ENCODE measurements at places on chromosomes 4 and X.
A peak's percentile ranks its signal among the peaks of the same experiment; 100 is the strongest.

- DNase-seq, result no peak
Observed at GRCh38 chrX:120463241-120463640, 5.9 kb downstream of the LAMP2 start.

GRCh38 chrX:57528670-57529255 is 63.0 kb upstream of the ZXDB start:
- DNase-seq, result no peak

- DNase-seq, result no peak
Observed at GRCh38 chr4:42906891-42907759, 14.6 kb downstream of the GRXCR1 start.

DNA sequence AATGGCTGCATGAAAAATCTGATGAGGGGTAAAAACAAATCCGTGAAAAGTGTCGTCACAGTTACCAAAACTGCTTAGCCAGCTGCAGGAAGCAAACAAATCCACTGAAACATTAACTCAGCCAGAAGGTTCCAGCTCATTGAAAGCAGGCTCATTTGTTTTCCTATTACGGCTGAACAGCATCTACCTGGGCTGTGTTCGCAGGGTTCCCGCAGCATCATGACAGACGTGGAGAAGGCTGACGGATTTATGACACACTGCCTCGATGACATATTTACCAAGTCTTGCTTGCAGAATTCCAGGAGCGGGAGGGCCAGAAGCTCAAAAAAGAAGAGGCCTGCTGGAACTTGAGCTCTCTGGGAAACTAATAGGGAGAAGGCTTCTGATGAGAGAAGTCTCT is 781.1 kb downstream of the RAB28 start:
- no peak for DNase-seq

GRCh38 chr4:566508-567295 is 9.4 kb downstream of the TMEM271 start:
- DNase-seq, result no peak

DNA sequence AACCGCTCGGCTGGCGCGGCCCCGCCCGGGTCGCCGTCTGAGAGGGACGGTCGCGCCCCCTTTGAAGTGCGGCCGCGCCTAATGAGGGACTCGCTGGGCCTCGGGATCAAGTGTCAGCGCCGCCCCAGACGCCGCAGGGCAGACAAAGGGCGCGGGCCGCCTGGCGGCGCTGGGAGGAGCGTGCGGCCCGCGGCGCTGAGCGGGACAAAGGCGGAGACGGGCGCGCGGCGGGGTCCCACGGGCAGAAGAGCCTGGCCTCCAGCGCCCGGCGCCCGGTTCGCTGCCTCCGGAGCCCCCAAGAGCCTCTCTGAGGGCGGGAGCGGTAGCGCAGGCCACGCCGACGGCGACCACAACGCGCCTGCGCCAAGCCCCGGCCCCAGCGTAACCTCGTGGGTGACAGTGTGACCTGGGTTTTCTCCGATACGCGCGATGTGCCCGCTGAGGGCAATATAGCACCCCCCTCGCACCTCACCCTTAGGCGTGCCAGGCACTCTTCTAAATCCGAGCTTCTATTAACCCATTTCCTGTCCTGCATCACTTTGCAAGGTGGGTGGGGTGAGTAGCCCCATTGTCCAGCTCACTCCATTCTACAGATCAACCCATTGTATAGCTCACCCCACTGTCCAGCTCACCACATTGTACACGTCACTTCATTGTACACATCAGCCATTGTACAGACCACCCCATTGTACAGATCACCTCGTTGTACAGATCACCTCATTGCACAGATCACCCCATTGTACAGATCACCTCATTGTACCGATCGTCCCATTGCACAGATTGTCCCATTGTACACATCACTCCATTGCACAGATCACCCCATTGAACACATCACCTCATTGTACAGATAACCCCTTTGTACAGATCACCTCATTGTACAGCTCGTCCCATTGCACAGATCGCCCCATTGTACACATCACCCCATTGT is 33.7 kb upstream of the STX18 start:
- DNase-seq, result peak; percentile 77

DNA sequence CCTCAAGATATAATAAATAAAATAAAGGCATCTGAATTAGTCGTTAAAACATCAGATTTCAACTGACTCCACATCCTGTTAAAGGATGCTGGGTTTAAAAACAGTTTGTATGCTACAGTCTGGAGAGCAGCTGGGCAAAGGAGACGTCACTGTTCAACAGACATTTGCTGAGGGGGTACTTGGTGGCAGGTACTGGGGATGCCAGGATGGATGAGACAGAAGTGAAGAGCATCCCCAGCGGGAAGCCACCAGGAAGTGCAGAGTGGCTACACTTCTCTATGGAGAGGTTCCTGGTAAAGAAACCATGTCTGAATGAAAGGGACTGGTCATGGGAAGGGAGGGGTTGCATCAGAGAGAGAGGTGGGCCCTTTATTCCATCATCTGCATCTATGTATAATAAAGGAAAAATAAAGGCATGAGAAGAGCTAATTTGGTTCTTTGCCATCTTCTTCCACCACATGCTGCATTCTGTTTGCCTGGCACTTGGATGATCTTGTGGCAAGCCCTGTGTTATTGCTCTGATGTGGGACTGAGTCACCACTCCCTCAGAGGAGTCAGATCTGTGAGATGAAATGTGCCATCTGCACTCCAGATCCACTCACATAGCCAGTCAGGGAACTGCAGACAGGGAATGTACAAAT is 145.0 kb downstream of the SOWAHB start:
- no peak for DNase-seq

DNA sequence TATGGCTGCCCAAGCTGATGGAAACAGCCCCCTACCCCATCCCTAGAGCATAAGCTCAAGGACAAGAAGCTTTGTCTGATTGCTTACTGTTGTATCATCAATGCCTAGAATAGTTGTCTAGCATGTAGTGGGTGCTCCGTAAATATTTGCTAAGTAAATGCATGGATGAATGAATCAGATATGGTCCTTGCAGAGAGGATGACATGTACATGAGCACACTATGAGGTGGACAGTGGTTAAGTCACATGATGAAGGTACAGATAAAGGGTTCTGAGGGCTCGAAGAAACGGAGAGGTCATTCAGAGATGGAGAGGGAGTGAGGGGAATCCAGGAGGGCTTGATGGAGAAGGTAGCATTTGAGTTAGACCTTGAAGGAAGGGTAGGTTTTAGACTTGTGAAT is 214.2 kb downstream of the RBMX2 start:
- DNase-seq, result no peak

GRCh38 chrX:47283015-47283771 is 50.4 kb downstream of the USP11 start:
- no peak for DNase-seq

- DNase-seq, result no peak
Observed at GRCh38 chrX:136907621-136908020, 27.1 kb upstream of the RBMX start.

DNA sequence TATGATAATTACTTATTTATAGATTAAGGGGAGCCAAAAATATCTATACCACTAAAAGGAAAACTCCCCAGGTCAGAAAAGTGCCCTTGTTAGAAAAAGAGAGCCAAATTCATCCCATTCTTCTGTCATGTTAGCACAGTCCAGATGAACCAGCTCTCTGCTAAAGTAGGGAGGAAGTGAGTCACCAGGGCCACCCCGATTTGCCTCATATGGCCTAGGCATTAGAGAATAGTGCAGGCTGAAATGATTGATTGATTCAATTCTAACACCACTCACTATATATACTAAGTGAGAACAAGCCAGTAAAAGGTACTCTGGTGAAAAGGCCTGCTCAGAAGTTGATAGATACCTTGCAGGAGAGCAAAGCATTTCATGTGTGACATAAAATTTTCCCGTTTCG is 94.5 kb downstream of the SRPX start:
- no peak for DNase-seq

GRCh38 chrX:148691456-148691855 is 191.0 kb downstream of the AFF2 start:
- no peak for DNase-seq

- no peak for DNase-seq
Observed at GRCh38 chr4:10664408-10664807, 20.2 kb downstream of the CLNK start.

GRCh38 chr4:188130355-188130754 is 8.9 kb upstream of the TRIML1 start:
- no peak for DNase-seq

DNA sequence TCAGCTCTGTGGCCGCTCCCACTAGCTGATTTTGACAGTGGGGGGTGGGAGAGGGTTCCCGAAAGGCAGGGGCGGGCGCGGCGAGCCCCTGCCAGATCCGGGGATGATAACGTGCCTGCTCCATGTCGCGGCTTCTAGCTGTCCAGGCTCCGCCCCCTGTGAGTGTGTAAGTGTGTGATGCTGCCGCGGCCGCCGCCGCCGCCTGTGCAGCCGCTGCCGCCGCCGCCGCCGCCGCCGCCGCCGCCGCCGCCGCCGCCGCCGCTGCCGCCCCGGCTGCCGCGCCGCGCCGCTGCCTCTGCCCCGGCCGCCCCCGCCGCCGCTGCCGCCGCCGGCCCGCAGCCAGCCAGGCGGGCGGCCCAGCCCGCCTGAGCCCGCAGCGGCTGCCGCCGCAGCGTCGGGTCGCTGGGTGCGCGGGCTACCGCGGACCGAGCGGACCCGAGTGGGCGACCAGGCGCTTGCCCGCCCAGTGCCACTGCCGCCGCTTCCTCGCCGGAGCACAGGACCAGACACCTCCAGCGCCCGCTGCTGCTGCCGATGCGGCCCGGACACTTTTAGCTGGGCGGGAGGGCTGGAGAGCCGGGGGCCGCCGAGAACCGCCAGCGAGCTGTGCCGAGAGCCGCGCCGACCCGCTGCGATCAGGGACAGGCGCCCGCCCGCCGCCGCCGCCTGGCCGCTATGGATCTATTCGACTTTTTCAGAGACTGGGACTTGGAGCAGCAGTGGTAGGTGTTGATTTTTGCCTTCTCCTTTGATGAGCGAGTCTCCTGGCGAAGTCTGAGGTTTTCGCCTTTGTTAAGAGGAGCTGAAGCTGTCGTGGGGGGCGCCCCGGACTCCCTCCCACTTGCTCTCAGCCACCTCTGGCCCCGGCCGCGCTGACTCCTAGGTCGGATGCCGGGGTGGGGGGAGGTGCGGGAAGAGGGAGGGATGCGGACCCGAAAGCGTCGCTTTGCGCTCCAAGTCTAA is at the start of gene AFF2:
Gene AFF2 (plus strand): TSS at position 195 of the 963 bp plus-strand sequence. CDS start 481 bp downstream, at position 676.
- peak; percentile 18 for DNase-seq

- DNase-seq, result peak; percentile 4
Observed at GRCh38 chr4:163048447-163048846, 118.2 kb downstream of the NAF1 start.

- peak; percentile 71 for DNase-seq
Observed at GRCh38 chr4:156971676-156972378, at the start of gene PDGFC. Gene PDGFC (minus strand): TSS chr4:156971799. CDS start chr4:156970903, 896 bp downstream.

DNA sequence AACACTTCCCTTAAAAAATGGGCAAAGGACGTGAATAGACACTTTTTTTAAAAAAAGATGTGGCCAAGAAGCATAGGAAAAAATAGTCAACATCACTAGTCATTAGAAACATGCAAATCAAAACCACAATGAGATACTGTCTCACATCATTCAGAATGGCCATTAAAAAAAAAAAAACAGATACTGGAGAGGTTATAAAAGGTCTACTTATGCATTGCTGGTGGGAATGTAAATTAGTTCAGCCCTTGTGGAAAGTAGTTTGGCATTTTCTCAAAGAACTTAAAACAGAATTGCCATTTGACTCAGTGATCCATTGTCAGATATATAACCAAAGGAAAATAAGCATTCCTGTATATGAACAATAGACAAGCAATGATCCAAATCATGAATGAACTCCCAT is 352.8 kb upstream of the EPHA5 start:
- no peak for DNase-seq

- no peak for DNase-seq
Observed at GRCh38 chrX:104742355-104742754, 176.4 kb downstream of the IL1RAPL2 start.

- no peak for DNase-seq
Observed at GRCh38 chr4:180134091-180134866, 2108.9 kb upstream of the TENM3 start.

GRCh38 chr4:173046818-173047217 is 121.8 kb upstream of the GALNT7 start:
- DNase-seq, result no peak

DNA sequence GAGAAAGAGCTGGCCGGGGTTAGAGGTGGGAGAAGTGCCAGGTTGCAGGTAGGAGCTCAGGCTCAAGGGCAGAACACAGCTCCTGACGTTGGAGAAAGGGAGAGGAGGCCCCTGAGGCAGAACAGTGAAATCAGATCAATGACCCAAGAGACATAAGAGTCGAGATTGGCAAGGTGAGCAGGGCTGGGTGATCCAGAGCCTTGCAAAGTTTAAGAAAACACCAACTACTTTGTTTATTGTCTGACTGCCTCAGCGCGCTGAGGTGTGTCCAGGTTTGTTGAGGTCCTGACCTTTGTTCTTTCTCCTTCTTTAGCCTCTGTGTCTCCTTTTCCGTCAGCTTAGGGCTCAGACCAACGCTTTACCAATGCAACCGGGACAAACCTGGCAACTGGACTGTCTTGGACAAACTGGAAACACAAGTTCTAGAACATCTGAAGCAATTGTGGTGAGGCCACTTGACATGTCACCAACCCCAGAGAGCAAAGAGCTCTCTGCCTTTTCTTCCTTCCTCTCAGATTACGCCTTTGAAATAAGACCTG is 28.3 kb downstream of the CHRNA9 start:
- no peak for DNase-seq

DNA sequence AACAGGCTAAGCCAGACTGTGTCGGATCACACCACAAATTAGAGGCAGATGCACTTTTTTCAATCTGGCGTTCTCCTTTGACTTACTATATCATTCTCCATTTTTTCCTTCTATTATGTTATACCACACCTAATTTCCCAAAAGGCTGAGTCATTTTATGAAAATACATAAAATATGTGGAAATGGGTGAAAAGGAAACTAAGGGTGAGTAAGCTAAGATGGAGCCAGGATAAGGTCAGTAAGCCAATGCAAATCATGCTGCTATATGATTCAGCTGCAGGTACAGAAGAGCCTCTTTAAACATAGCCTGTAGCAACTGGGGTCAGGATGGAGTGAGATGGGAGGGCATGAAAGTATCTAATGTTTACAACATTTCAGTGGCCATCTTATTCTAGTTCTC is 94.0 kb upstream of the TEX13A start:
- DNase-seq, result no peak

- DNase-seq, result no peak
Observed at GRCh38 chr4:14234307-14234706, 606.8 kb upstream of the BOD1L1 start.

DNA sequence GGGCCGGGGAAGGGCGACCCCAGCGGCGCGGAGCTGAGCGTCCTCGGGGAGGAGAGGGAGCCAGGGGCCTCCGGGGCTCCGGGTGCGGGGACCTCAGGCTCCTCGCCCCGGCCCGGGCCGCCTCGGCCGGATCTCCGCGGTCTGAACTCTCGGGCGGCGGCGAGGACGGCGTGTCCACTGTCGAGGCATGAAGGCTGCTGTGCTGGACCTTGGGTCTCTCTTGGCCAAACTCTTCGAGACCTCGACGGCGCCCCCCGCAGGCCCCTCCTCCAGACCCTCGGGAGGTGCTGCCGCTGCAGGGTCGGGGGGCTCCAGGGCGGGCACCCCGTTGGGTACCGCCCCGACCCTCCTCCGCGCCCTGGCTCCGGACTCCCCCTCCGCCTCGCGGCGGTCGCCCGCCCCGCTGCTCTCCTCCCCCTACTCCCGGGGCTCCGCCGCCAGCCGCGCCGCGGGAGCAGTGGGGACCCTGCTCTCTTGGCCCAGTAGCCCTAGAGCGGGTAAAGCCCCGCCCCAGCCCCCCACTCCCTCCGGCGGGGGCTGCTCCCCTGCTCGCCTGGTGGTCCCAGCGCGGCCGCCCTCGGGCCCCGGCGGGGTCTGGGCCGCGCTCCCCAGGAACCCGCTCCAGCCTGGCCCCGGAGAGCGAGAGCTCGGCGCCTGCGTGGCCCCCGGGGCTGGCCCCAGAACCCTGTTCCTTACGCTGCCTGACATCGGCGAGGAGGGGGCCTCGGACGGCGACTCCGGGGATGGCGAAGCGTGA is 564 bp downstream of the FAM149A start:
- DNase-seq, result peak; percentile 20
